ENCODE measurements at places on chromosomes 2 and 18.

DNA sequence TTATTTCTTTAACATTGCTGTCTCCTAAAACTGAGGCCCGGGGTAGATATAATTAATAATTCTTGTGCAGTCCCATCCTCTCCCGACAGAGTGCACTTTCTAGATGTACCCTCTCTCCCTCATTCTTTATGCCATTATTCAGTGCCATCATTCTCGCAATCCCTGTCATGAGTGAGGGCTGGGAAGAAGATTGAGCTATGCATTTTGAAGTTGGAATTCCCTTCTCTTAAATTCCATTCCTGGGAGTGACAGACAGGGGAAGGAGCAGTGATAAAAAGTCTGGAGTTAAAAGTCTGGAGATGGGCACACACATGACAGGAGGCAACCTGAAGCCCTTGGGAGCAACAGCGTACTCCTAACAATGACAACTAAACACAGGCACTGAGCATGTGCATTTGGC lies 2.6 kb upstream of the KCNE4 start:
- no peak for DNase-seq

GRCh38 chr2:66888791-66889631 lies 454.1 kb downstream of the MEIS1 start:
- DNase-seq: no peak

DNA sequence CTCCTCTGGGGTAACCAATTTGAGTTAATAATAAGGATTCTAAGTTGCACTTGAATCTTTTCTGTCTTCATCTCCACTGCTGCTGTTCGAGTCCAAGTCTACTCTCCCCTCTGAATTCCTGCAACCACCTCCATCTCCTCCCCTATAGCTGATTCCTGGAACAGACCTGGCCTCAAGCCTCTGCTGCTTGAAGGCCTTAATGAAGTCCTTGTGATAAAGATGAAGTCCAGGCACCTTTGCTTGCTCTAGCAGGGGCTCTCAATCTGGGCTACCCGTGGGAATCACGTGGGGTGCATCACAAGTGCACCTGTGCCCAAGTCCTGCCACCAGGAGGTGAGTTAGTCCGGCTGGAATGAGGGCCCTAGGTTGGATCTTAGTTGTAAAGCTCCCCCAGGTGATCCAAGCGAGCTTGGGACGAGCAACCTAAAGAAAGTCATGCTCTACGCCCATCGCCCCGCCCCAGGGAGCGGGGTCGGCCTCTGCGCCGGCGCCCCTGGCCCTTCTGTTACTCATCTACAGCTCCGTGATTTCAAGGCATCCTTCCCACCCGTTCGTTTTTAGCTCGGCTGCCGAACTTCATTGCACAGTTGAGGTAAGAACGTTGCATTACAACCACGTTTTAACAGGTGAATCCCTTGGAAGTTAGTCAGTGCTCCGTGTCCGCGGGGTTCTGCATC lies 905 bp upstream of the IAH1 start:
- no peak for DNase-seq

GRCh38 chr2:149160701-149161217 lies 122.3 kb downstream of the LYPD6B start:
- DNase-seq: peak; percentile 48

GRCh38 chr2:142300517-142300916 lies 169.7 kb upstream of the LRP1B start:
- DNase-seq: no peak

- DNase-seq: no peak
Observed at GRCh38 chr2:157726946-157727345, 98.3 kb upstream of the ACVR1C start.

DNA sequence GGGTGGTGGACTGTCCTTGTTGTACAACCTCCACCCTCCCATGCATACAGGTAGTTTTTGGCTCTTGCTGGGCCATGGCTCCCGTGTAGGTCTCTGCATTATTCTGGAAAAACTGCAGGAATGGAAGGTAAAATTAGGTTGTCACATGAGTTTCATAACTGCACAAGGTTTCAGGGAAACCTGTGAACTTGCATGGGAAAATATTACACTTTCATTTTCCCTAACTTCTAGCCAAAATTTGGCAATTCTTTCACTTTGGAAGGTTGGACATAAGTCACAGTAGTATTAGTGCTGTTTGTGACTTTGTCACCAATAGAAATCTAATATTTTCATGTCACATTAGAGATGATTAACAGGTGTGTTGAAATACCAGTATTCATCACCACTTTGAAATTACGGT lies 118.1 kb upstream of the MGAT5 start:
- no peak for DNase-seq
